ENCODE measurements at places on chromosomes 12 and 14.

DNA sequence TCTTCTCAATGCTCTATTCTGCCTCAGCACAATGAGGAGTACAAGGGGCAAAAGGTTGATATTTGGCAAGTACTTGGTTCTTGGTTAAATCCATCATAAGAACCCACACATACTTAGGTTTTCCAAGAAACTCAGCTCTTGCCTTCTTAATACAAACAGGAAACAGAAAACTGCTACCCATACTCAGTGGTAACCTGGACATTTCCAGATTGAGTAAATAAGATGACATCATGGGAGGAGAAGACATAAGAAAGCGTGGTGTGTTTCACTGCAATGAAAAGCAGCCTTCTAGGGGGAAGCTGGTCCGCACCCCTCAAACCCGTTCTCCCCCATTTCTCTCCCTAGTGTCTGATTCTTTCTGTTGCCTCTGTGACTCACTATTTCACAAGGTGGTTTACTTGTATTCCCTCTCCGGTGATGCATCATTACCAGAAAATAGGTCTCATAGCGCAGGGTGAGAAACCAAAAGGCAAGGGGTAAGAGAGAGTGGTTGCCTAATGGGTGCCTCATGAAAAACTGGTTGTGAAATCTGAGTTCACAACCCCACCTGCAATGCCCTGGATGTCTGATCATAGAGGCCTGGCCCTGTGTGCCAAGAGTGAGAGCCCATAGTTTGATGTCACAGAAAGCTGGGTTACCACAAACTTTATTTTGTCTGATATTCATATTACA is 326.5 kb upstream of the TBX3 start:
- DNase-seq = no peak

GRCh38 chr12:77402716-77403115 is 337.3 kb upstream of the E2F7 start:
- DNase-seq = peak; percentile 82

DNA sequence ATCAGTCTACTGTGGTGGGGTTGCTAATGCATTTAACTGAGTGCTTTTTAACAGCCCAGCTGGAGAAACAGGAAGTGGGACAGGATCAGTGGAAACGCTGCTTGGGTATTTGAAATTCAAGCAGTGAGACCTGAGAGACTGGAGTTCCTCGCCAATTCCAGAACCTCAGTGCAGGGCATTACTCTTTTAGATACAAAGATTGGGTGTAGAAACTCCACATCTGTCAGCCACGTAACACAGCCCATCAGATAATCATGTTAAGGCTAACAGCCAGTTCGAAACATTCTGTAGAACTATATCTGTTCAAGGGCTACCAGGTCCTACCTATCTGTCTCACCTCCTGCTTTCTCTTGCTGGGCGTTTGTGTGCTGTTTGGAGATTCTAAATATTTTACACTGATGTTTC is 45.5 kb downstream of the RAD52 start:
- no peak for DNase-seq

GRCh38 chr14:75274899-75275569 is 3.6 kb upstream of the FOS start:
- no peak for DNase-seq

DNA sequence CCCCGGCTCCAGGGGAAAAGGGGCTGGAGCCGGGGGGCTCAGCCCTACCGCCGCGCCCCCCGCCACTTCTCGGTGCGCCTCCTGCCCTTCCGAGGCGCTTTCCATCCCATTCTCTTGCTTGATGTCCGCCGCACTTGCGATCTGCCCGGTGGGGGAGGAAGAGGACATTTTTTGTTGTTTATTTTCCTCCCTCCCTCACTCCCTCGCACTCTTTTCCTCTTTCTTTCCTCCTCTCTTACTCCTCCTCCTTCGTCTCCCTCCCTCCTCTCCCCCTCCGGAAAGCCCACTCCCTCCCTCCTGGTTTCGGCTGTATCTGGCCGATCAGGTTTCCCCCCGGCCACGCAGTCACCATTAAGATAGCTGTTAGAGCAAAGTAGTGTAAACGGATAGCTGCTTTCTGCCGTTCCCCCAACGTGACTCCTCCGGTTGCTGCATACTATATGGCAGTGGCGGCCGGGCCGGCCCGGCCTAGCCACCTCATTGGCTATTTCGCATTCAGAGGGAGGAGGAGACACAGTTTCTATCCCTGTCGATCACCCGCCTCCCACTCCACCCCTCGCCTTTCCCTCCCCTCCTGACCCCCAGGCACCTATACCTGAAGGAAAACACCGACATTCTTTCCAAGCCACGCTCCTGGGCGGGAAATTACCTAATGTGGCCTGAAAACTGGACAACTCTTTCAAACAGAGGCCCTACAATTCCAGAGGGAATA is at the start of gene SIX4:
SIX4 (minus strand) TSS at position 445 of the 712 bp plus-strand sequence; CDS start at position 168, 277 bp downstream.
- peak; percentile 97 for DNase-seq

DNA sequence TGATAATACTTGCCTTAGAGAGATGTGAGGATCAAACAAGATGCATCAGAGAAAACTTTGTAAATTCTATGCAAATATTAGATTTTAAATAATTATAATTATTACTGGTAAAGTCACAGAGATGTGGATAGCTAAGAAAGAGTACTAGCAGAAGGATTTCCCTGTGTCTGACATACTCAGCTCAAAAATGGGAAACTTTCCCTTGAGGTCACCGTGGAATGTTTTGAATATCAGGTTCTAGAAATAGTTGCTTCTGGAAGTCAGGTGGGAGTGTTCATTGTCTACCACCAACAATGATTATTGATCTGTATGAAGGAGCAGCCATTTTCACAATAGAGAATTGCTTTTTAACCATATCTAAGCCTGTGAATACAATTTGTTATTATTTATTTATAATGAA is 71.7 kb downstream of the FLRT2 start:
- DNase-seq = no peak

GRCh38 chr12:77349689-77350370 is 284.5 kb upstream of the E2F7 start:
- DNase-seq = peak; percentile 6

- no peak for DNase-seq
Measured at GRCh38 chr12:126337556-126338441, 1272.6 kb downstream of the AACS start.

DNA sequence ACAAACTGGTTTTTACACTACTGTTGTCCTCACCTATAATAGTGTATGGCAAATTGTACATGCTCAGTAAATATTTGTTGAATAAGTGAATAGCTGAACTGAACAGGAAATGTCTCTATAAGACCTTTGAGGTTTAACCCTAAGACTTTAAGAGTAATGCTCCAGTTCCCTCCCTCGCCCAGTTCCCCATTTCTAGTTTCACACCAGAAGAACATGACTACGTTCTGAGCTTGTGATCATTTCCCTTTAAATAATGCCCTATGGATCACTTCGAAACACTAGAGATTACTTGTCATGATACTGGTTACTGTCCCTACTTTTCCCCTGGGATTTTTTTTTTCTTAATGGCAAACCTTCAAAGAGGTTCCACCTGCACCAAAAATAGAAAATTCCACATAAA is 69.3 kb downstream of the PRKD1 start:
- no peak for DNase-seq

GRCh38 chr14:49249022-49249421 is 337.2 kb downstream of the RPS29 start:
- peak; percentile 90 for DNase-seq

GRCh38 chr12:27797301-27798025 is 17.4 kb upstream of the MANSC4 start:
- no peak for DNase-seq

- DNase-seq = no peak
Measured at GRCh38 chr12:106289196-106289681, 13.3 kb upstream of the TCP11L2 start.

DNA sequence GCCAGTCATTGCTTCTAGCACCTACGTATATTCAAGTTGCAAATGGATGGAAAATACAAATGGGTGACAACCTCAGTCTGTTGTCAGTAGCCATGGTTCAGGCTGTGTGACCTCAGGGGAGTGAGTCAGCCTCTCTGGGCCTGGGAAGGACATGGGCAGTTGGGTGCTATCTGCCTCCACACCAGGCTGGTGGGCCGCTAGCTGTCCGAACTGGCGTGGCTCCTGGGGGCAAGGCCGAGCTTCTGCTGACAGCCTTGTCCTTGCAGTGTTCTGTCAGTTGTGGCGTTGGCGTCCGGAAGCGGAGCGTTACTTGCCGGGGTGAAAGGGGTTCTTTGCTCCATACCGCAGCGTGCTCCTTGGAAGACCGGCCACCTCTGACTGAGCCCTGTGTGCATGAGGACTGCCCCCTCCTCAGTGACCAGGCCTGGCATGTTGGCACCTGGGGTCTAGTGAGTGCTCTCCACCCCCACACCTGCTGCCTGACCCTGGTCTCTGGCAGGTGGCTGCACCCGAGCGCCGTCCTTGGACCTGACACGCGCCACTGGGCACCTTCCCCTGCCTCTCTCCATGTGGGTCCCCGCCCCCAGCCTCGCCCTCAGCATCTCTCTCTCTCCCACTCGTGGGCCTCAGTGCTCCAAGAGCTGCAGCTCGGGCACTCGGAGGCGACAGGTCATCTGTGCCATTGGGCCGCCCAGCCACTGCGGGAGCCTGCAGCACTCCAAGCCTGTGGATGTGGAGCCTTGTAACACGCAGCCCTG is 17.1 kb downstream of the PAPLN start:
- DNase-seq = no peak

DNA sequence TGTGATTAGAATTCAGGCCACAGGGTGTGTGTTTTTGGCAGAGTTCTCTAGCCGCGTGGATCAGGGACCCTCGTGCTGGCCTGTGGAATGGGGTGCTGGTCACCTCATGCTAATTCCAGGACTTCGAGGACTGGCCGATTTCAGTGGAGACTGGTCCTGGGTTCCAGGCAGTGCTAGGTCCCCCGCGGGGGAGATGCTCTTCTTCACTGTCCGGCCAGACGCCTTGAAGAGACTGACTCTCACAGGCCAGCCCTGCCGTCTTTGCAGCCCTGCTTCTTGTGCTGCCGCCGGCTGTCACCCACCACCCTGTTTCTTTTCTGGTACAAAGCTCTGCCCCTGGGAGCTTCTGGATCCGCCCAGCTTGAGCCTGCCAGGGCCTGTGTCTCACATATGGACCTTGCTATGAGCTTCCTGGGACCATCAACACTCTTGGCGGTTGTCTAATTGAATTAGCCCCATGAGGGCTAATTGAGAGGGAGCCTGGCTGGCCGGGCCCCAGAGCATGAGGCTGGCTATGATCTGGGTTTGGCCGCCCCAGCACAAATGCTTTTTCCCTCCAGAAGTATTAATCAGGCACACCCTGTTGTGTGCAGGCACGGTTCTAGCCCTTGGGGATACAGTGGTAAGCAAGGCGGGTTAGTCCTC is 8.2 kb downstream of the MLXIP start:
- DNase-seq = no peak

DNA sequence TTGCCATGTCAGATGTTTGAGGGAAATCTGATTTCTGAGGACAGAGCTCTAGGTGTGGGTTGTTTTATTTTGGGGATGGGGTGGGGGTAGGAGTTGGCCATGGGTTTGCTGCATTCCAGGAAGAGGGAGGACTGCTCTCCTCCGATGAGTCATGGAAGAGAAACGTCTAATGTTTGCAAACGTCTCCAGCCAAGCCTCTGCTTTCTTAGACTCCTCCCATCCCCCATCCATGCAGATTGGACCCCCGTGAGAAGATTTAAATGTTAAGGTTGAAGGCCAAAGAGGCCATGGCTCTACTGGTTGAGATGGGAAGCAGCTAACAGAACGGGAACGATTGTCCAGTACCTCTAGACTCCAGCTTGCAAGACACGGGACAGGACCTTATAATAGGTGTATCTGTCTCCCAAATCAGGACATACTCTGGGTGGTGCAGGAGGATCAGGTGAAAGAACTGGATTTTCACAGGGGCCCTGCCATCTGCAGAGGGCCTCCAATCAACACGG is 11.4 kb upstream of the ATP2A2 start:
- peak; percentile 64 for DNase-seq

DNA sequence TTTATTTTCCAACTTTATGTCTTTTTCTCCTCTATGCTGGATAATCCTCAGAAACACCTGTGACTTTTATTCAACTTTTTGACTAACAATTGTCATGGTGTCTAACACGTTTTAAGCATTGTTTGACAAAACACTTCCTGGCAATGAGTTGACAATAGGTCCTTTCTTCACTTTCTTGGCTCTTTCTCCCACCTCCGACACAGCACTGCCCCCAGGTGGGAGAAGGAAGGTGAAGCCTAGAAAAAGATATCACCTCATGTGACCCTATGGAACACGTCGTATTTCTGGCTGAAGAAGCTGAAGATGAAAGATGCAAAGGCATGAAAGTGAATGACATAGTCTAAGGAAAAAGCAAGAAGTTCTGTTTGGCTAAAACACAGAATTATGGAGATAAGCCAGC is 430.0 kb downstream of the ETNK1 start:
- DNase-seq = peak; percentile 64

DNA sequence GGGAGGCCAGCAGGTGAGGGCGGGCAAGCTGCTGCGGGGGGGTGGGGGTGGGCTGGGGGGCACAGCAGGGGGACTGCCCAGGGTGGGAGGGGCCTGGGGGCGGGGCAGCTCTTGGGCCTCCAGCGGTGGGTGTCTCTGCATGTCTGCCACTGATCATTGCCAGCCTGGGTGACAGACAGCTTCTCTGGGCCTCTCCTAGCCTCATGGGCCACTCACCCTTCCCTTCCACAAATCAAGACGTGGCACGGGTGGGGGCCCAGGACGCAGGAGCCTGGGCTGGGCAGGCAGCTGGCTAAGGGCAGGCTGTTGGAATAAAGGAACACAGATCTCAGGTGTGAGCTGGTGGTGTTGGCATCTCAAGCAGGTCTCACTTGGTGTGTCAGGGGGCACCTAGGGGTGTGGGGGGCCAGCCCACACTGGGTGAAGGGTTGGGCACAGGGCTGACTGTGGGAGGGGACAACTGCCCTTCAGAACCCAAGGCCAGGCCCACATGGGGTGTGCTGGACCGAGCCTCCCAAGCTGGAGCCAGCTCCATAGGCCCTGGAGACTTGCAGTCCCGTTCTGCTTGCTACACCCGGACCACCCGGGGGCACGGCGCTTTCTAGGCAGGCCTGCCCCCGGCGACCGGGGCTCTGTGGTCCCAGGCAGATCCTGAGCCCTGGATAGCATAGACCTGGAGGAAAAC is 3.0 kb downstream of the TEDC1 start:
- no peak for DNase-seq

Data from NCI-H69 (cell line).